Renal cortical epithelial cell (primary cell): ENCODE measurements at places on chromosomes 6 and 20.

DNA sequence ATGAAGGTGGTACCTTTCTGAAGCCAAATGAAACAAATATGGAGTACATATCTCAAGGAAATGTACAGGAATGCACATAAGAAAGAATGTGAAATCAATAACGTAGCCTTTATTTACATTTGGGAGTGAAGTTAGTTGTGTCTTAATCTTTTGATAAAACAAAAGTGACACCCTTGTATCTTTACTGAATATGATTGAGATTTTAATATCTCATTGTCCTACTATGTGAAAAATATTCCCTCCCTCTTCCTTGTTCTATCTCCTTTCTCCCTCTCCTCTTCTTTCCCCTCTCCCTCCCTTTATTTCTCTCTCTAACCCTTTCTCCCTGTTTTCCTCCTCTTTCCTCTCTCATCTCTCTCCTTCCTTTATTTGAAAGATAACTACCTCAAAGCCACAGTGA is 89.1 kb downstream of the PTCHD4 start:
- DNase-seq, result no peak

DNA sequence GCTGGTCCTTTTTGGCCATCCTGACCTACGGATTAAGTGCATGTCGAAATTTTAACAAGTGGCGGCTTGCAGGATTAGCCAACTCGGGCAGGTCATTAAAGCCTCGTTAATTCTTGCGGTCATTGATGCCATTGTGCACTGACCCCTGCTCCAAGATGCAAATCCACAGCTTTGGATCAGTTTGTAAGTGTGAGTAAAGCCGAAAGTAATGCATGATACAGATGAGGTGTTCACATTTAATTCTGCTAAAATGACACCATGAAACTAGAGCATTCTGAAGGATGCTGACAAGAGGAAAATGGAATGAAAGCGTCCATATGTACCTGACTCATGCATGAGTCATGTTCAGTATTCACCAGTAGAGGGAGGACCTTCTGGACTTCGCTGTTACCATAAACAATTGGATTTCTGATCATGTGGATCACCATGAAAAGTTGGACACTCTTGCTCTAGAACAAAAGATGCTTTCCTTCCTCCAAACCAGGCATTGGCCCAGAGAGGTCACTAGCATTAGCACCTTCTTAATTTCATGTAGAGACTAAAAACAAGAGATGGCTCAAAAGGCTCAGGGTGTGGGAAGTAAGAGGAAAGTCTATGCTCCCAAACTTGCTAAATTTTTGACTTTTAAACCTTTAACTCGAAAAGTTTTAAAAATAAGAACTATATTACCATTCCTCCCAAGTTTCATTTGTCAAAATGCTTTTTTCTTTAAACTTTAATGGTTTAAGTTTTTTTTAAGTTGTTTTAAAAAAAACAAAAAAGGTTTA is 48.0 kb downstream of the MUC22 start:
- peak; percentile 98 for DNase-seq

GRCh38 chr6:40172272-40172671 is 238.0 kb upstream of the MOCS1 start:
- DNase-seq, result no peak

DNA sequence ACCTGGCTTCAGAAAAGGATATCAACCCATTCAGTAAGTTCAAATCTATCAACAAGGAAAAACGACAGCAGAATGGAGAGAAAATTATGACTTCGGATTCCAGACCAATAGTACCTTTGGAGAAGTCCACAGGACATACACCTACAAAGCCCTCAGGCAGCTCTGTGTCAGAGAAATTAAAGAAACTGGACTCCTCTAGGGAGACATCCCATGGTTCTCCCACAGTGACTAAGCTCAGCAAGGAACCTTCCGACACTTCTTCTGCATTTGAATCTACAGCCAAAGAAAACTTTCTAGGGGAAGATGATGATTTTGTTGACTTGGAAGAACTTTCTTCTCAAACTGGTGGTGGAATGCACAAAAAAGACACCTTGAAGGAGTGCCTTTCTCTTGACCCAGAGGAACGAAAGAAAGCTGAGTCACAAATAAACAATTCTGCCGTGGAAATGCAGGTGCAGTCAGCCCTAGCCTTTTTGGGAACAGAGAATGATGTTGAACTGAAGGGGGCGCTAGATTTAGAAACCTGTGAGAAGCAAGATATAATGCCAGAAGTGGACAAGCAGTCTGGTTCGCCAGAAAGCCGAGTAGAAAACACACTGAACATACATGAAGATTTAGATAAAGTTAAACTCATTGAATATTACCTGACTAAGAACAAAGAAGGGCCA is 67.4 kb upstream of the HINT3 start:
- peak; percentile 75 for DNase-seq

GRCh38 chr20:38536310-38536709 is 44.7 kb upstream of the ADIG start:
- no peak for DNase-seq

GRCh38 chr6:134389129-134389528 is 71.2 kb upstream of the SGK1 start:
- no peak for DNase-seq
